ENCODE measurements at places on chromosomes 3 and 15.

- no peak overlapping the region for H3K4me3 ChIP-seq
- H3K4me1 ChIP-seq = peaks cover 13% of the 10 kb centered on the region
- DNase-seq = no peak
- H3K36me3 ChIP-seq = no peaks in the 10 kb centered on the region
Observed at GRCh38 chr3:37494216-37494615, 319.8 kb upstream of the LRRFIP2 start.

- no peak overlapping the region for H3K27ac ChIP-seq
- no peak for DNase-seq
- no peaks in the 10 kb centered on the region for H3K27me3 ChIP-seq
Observed at GRCh38 chr3:69524816-69525215, 138.9 kb upstream of the FRMD4B start.

DNA sequence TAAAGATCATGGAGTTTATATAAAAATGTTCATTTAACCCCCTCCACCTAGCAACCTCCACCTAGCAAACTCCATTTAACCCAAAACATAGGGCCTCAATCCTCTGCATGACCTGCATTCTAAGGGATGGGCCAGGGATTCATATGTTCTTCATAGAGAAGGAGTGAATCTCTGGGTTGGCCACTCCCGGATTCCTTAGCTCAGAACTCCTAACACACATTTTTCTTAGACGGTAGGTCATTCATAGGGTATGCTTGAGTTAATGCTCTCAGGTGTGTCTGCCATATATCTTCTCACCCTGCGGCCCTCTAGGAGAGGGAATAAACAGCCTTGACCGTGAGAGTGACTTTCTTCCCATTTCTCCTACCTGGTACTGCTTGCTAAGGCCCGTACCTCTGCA, 102.0 kb upstream of the IGSF10 start:
- no peaks in the 10 kb centered on the region for H3K36me3 ChIP-seq
- H3K4me3 ChIP-seq = no peak overlapping the region
- peaks cover 76% of the 10 kb centered on the region for H3K4me1 ChIP-seq
- H3K27ac ChIP-seq = peak overlapping the region; percentile 86
- no peak for DNase-seq
- no peaks in the 10 kb centered on the region for H3K27me3 ChIP-seq

DNA sequence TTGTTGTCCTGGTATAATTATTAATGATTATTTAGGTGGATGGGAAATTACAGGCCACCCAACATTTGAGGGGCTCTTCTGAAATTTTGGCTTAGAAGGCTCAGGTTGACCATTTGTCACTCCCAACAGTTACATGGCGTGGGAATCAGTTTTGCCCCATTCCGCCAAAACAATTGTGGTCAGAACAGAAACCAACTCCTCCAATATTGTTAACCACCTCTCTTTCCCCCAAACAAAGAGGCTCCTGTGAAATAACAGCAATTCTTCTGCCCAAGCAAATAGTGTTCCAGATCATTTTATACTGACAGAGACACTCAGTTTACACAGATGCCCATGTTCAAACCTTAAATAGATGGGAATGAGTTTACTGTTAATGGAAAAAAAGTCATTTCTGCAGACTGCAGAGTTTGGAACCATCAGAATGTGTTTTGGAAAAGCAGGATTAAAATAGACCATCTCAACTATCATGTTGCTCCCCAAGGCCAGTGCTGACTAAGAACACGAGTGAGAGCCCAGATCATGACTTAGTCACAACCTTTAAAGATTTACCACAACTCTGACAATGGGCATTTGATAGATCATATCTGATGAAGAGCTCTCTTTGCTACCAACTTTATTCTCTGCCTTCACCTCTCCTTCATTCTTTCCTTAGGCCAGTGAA, 102.1 kb downstream of the DUT start:
- H3K27me3 ChIP-seq = no peaks in the 10 kb centered on the region
- H3K4me3 ChIP-seq = no peak overlapping the region
- no peaks in the 10 kb centered on the region for H3K36me3 ChIP-seq
- no peak for DNase-seq
- H3K4me1 ChIP-seq = no peaks in the 10 kb centered on the region
- no peak overlapping the region for H3K27ac ChIP-seq

DNA sequence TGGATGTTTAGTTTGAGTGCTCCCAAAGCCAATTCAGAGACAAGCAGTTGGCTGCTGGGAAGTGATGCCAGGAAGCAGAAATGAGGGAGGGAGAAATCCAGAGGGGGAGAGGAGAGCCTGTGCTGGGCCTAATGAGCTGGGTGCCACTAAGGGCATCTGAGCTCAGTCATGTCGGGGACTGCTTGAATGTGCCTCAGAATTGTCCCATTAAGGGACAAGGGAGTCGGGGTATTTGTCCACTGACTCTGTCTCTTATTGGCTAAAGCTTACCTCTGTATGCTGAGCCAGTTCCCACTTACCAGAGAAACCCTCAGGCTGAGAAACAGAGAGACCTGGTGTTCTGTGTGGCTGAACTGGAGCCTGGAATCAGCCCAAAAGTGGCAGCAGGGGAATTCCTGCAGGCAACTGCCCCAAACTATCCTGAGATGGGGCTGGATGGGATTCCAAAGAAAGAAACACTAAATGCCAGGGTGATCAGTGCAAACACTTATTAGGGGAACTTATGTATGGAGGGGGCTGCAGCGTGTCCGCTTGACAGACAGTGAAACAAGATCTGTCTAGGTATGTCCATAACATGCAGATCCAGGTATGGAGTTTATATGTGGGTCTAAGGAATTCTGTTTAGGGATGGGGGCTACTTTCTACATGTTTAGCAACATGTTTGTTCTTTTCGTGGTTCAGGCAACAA, 48.6 kb downstream of the NR1D2 start:
- DNase-seq = no peak
- H3K36me3 ChIP-seq = no peaks in the 10 kb centered on the region

DNA sequence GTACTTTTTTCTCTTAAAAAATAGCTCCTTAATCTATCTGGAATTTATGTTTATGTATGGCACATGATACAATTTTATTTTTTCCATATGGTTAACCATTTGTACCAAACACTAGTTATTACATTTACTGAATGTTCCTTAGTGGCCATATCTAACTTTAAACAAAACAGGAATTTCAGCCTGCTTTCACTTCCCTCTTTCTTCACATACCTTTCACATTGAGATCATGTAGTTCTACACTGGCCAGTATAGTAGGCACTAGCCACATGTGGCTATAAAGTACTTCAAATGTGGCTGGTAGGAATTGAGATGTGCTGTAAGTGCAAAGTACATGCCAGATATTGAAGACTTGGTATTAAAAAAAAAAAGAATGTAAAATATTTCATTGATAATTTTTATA, 4.7 kb upstream of the RYK start:
- DNase-seq = no peak
- H3K36me3 ChIP-seq = no peaks in the 10 kb centered on the region
- no peak overlapping the region for H3K4me3 ChIP-seq
- H3K4me1 ChIP-seq = no peaks in the 10 kb centered on the region

DNA sequence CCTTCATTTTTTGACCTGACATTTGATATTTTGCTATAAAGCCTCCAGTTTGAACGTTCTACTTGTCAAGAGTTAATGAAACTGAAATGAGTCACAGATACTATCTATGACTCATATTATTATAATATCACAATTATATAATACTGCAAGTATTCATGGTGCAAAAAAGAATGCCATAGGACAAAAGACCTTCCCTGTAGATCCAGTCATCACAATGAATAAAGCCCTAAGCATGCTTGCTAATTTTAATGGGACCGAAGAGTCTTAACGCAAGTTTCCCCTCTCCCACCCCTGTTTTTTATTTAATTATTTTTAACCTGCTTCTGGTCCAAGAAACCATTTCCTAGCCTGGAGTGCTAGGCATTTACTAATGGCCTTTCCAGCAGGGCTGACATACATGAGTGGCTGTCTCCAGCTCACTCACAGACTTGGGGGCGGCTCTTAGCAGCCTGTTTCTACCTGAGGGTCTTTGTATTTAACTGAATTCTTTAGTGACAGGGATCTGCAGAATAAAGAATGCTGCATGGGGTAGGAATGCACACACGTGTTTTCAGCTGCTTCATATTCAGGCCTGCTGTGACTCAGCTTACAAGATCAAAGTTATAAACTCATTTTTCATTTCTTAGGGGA, 61.2 kb downstream of the THBS1 start:
- peak; percentile 18 for DNase-seq
- peaks cover 10% of the 10 kb centered on the region for H3K4me1 ChIP-seq

DNA sequence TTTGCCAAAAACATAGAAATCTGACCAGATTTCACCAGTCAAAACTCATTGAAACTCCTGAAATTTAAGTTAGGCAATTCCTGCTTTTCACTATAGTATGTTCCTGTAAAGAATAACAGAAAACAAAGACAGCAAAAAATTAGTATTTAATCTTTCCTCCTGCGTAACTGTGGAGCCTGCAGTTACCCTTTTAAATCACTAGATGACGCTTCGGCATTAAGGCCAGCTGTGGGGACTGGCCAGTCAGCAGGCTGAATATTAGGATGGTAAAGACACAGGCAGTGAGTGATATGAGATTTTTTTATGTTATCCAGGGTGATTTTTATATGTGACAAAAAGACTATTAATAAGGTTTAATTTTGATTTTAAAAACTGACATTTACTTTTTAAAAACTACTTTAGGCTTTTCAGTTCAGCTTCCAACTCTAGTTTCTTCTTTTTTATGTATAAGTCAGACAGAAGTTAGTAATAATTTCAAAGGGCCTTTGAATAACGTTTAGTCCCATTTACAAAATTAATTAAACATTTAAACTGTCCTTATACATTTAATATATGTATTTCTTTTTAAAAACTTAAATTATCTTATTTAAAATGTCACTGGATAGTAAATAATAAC, 165.1 kb downstream of the PPM1L start:
- no peaks in the 10 kb centered on the region for H3K4me1 ChIP-seq
- DNase-seq = peak; percentile 51
- H3K36me3 ChIP-seq = no peaks in the 10 kb centered on the region

DNA sequence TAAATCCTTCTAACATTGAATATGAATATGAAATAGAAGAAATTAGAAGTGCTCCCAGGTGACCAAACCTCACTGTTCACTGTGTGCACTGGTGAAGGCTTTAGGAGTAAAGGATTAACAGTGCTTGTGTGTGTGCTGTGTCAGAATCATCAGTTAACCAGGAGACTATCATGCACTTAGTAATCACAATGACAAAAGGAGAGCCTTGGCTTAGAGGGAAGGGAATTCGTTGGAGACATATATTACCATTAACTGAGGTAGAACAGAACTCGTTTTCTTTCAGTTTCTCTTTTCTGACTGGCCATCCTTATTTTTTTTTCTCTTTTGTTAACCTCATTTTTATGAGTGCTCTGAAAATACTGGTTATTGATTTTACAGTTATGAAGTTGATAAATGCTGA, 213.3 kb upstream of the GBE1 start:
- H3K4me1 ChIP-seq = no peaks in the 10 kb centered on the region
- DNase-seq = no peak
- no peaks in the 10 kb centered on the region for H3K27me3 ChIP-seq

DNA sequence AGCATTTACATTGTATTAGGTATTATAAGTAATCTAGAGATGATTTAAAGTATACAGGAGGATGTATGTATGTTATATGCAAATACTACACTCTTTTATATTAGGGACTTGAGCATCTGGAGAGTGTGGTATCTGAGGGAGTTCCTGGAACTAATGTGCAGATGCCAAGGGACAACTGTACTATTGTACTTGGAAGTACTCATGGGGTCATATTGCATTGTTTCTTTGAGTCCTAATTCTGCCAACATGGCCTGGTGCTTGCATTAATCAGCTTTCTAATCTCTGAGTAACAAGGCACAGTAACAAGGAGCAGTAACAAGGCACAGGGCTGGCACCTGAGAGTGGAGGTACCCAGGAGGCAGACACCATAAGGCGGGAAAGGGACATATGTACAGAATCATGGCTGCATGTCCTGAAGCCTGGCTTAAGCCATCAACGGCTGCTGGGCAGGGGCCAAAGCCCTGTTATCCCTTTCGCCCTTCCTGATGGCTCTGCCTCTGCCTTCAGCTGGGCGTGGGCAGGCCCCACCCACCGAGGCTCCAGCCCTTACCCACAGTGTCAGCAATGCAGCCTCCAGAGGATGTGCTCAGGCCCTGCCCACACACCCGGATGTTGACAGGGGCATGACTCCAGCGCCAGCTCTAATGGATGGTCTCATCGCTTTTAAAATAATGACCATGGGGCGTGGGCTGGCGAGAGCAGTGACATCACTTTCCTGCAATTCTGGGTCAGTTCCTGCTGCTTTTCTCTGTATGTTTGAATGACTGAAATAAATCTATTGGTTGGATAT, 22.9 kb downstream of the CEMIP start:
- DNase-seq = no peak
- H3K27ac ChIP-seq = no peak overlapping the region
- no peak overlapping the region for H3K4me3 ChIP-seq
- no peaks in the 10 kb centered on the region for H3K36me3 ChIP-seq

DNA sequence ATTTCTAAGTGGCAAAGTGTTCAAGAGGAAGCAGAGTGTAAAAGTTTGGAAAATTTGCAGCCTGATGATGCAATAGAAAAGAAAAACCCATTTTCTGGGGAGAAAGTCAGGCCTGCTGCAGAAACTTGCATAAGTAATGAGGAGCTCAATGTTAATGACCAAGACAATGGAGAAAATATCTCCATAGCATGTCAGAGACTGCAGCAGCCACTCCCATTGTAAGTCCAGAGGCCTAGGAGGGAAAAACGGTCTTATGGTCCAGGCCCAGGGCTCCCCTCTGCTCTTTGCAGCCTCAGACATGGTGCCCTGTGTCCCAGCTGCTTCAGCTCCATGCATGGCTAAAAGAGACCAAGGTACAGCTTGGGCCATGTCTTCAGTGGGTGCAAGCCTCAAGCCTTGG, 96.6 kb upstream of the GMNC start:
- H3K36me3 ChIP-seq = no peaks in the 10 kb centered on the region
- H3K4me1 ChIP-seq = no peaks in the 10 kb centered on the region
- no peaks in the 10 kb centered on the region for H3K27me3 ChIP-seq
- H3K27ac ChIP-seq = no peak overlapping the region
- no peak for DNase-seq

DNA sequence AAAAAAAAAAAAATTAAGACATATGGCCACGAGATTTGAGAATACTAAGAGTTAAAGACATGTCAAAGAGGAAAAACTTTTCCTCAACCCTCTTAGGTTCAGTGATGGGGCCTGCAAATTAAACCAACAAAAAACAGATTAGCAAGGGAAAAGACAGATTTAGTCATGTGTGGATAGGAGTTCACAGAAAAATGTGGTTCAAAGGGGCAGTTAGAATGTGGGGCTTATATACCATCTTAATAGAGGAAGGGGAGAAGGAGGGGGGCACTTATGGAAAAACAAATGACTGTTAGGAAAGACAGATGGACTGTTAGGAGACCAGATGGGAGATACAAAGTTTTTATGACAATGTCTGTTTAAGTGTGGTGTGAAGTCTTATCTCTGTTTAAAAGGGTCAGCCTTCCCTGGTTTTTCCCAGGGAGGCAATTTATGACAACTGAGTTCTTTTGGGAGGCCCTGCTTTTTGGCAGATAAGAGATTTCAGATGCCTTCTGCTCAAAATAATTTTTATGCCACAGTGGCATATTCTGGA, 68.7 kb upstream of the FURIN start:
- H3K4me3 ChIP-seq = no peak overlapping the region
- H3K27me3 ChIP-seq = no peaks in the 10 kb centered on the region

- H3K4me1 ChIP-seq = no peaks in the 10 kb centered on the region
- no peak overlapping the region for H3K4me3 ChIP-seq
- H3K27ac ChIP-seq = no peak overlapping the region
- H3K27me3 ChIP-seq = no peaks in the 10 kb centered on the region
Observed at GRCh38 chr3:24400015-24400414, 94.6 kb downstream of the THRB start.

GRCh38 chr15:64185146-64185911, 22.5 kb upstream of the PPIB start:
- H3K4me3 ChIP-seq = no peak overlapping the region
- DNase-seq = no peak
- no peak overlapping the region for H3K27ac ChIP-seq
- H3K36me3 ChIP-seq = no peaks in the 10 kb centered on the region
